ENCODE measurements at places on chromosomes 5 and 9.
A peak's percentile ranks its signal among the peaks of the same experiment; 100 is the strongest.

- no peak for DNase-seq
Observed at GRCh38 chr5:62681117-62681850, 102.7 kb downstream of the LRRC70 start.

DNA sequence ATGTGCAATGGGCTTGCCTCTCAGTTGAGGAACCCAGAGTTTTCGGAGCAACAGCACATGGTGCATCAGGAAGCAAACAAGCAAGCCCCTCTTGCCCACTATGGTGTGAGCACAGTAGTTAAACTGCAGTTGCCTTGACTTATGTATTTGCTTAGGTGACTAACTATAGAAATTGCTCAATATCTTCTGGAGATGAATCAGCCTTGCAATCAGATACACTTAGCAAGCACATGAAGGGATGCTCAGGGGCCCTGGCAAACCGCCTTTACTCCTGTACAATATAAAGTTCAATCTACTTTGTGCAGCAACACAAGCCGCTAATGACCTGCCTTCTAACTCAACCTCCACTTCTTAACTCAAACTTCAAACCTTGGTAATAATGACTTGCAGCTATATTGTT is 581.7 kb upstream of the RIOK2 start:
- DNase-seq: no peak

DNA sequence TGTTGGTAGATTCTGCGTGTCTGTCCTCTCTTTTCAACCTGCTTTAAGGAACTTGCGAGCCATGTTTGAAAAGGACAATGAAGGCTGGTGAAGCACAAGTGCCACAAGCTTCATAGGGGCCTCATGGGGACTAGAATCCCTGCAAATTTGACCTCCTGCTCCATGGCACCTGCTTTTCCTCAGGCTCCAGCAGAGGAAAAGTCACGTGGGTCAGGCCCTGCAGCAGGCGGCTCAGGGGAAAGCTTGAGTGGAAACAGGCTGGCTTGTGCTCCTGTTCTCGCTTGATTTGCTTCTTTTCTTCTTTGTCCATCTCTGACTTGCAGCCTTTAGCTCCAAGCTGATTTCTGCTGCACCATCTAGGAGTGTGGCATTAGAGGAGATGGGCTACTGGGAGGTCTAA is 187.6 kb upstream of the MAST4 start:
- DNase-seq: no peak

DNA sequence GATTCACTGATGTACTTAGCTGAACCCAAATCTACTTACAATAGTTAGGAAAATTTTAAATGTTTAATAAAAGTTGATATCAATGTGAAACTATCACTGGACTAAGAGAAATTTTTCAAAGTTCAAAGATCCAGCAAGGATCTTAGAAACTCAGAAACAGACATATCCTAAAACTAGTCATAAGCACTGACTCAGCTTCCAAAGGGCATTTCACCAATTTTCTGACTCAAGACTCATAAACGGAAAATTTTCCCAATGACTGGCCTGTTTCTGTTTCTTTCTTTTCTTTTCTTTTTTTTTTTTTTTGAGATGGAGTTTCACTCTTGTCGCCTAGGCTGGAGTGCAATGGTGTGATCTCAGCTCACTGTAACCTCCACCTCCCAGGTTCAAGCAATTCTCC is 66.6 kb downstream of the CDC14B start:
- no peak for DNase-seq

- no peak for DNase-seq
Observed at GRCh38 chr5:145803112-145804004, 31.8 kb downstream of the PRELID2 start.

- DNase-seq: no peak
Observed at GRCh38 chr9:84699984-84700383, 30.5 kb downstream of the NTRK2 start.

- DNase-seq: peak; percentile 60
Observed at GRCh38 chr5:14399054-14399692, 182.4 kb upstream of the OTULINL start.

DNA sequence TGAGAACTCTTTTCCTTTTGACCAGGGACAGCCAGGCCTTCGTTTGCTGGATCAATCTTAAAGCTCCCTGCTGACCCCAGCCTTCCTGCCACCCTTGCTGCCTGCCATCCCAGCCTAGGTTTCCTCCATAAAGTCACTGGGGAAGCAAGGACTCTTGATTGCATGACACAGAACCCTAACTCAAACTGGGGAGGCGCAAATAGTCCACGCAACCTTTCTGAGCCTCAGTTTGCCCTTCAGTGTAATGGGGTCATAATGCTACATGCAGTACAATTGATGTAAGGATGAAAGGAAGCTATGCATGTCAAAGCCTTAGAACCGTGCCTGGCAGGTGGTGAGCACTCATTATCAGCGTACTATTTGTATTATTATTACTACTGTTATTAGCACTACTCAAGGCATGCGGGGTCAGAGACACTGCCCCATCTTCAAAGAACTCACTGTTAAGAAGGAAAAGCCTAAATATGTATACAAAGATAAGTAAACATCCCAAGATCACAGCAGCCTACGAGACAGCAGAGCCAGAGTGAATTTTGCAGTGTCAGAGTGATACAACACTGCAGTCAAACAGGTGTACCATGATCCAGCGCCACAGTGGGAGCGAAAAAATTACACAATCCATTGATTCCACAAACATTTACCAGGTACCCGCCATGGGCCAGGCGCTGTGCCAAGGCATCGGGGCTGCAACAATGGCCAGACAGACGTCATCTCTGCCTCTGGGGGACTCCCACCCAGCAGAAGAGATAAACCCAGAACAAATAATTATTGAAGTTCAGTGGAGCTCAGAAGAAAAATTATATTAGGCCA is 16.9 kb upstream of the CPLX2 start:
- DNase-seq: no peak

DNA sequence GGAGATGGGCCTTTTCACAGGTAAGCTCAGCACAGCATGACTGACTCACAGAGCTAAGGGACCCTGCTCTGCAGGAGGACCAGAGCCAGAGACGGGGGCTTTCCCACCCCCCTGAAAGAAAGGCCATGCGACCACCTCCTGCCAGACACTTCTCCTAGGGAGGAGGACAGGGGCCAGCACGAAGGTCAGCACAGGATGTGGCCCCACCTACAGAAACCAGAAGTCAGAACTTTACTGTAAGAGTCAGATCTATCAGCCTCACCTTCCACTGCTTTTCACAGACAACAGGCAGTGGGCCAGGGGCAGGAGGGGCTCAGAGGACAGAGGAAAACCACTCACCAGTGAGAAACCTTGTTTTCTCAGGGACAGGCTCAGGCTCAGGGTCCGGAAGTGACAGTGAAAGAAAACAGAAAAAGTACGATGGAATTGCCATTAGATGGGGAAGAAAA is 37.9 kb downstream of the CCNJL start:
- no peak for DNase-seq

- no peak for DNase-seq
Observed at GRCh38 chr5:79130781-79131180, 19.2 kb downstream of the BHMT start.

- DNase-seq: no peak
Observed at GRCh38 chr5:105150323-105150722, 1587.7 kb upstream of the NUDT12 start.

- DNase-seq: no peak
Observed at GRCh38 chr9:21473236-21473635, 8.9 kb downstream of the IFNE start.

DNA sequence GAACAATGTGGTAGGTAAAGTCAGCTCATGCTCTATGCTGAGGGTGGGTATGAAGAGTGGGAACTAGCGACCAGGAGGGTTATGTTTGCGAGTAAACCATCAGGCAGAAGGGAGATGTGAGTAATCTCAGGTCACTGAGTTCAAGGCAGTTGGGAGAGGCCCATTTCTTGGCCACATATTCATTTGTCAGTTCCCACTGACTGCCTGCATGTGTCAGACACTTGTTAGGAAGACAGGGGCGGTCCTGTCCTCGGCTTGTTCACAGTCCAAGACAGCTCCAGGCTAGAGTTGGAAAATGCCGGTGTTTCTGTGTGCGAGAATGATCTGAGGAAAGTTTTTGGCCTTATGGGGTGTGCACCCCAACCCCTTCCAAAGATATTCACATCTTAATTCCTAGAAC is 48.6 kb upstream of the GDNF start:
- no peak for DNase-seq

- no peak for DNase-seq
Observed at GRCh38 chr5:154044581-154044980, 5.8 kb downstream of the MFAP3 start.

- no peak for DNase-seq
Observed at GRCh38 chr9:85081963-85082362, 412.4 kb downstream of the NTRK2 start.

DNA sequence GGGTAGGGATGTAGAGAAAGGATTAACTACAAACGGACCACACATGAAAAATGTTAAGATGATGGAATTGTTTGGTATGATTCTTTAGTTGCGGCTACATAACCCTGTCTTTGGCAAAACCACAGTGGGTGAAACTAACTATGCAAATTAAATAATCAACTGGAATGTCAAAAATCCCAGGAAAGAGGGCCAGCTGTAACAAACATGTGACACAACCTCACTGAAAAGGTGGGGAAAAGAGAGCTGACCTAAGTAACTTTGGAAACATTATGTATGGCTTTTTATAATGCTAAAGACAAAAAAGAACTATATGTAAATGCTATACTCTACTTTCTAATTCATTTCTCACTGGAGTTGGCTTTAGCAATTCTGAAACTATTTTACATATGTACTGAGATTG is 252.0 kb downstream of the MRPS30 start:
- DNase-seq: no peak

DNA sequence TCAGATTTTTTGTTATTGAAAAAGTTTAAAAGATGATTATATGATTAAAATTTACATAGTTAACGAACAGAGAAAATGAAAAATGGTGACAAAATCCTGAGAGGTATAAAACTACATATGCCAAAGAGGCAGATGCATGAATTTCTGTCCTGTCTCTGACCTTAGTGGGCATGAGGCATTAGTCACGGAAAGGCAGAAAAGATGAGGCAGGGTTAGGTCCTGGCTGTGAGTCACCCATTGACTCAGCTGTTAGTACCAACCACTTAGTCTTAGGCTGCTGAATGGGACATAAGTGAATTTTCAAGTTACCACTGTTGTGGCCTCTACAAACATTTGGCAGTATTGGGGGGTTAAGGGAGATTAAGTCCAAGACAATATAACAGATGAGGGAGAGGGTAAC is 33.1 kb downstream of the RASA1 start:
- no peak for DNase-seq

GRCh38 chr5:40679913-40680681 is at the start of gene PTGER4:
TSS of gene PTGER4 (plus strand) at chr5:40679915. CDS start at chr5:40680994, 1,079 bp downstream.
- no peak for DNase-seq

DNA sequence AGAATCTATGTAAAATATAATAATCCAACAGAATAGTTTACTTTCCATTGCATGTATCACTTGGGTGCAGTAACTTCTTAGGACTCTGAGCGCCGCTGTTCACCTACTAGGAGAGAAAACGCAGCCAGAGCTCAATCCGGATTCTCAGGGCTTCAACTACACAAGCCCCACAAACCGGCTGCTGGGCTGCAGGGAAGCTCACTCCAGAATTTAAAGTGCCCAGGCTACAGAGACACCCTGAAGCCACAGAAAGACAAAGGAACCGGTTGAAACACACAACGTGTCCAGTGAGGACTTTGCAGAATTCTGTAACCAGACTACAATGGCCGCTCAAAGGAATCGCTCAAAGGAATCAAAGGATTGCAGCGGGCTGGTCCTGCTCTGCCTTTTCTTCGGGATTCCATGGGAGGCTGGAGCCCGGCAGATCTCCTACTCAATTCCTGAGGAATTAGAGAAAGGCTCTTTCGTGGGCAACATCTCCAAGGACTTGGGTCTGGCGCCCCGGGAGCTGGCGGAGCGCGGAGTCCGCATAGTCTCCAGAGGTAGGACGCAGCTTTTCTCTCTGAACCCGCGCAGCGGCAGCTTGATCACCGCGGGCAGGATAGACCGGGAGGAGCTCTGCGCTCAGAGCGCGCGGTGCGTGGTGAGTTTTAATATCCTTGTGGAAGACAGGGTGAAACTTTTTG is at the start of gene PCDHGA10:
PCDHGA10 (plus strand) TSS at position 134 of the 686 bp plus-strand sequence; CDS start at position 323, 189 bp downstream.
- no peak for DNase-seq

- no peak for DNase-seq
Observed at GRCh38 chr5:74041913-74042312, 415.9 kb downstream of the ARHGEF28 start.

DNA sequence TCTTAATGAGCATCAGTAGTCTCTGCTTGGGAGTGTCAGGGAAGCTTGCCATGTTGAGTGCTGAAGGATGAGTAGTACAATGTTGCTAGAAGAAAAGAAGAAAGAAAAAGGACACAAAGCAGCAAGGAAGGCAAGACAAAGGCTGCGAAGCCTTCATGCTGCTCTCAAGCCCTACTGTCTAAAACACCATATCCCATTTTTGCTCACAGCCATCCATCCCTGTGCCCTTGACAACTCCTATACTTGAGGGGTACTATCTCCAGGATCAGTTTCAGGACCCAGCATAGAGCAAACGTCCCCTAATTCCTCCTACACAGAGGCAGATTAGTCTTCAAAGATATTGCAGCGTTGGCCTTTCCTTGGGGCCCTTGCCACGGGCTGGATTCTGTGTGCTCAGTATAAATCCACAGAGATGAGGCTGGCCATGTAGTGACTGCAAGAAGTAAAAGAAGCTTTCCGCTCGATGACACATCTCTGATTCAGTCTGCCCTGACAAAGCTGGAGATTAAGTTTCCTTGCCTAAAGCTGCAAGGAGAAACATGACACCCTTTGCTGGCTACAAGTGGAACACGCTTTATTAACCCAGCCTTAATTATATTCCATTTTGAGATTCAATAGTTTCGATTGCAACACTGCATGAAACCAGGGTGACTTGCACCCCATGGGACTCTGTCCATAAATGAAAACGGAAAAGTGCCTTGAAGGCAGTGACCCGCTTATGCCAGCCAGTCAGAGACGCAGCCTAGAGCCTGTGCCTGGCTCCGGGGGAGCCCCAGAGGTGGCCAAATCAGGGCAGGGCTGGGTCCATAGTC is 304.6 kb downstream of the ACTL7B start:
- DNase-seq: no peak

DNA sequence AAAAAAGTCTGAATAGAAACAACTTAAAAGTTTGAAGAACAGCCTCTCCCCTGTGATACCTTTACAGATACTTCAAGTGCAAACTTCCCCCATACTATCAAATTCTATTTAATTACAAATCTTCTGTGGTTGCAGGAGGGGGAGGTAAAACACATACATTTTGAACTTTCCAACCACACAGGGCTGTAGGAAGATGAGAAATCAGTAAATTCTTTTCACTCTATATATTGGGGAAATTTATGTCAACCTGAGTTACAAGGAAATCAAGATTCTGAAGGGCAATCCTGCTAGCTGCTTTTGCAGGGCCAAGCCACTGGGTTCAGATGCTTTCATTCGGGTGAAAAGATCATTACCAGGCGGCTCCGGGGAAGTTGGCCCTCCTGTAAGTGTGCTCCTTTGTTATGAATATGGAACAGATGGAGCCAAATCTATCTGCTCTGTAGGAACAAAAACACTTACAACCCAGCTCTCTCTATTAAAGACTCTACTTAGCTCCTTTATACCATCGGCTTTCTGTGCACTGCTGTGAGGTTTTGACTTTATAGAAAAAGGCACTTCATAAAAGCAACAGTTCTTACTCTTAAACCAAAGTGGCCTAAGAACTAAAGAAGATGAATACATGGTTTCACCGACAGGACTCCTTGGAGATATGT is 269.1 kb downstream of the EFNA5 start:
- DNase-seq: no peak

GRCh38 chr9:137173796-137174664 is 2.2 kb upstream of the TMEM210 start:
- no peak for DNase-seq
